Posterior vena cava (tissue), 2 donors: ENCODE measurements at places on chromosomes 5 and 9. TPM values are rescaled to one million over a fixed set of nuclear protein-coding genes. Genes with fewer than 3 reads are reported as not detected.

C5 gene
- total RNA-seq, result 5.9 TPM

TGFBI gene
- 286 TPM for total RNA-seq

SLC1A1 gene
- total RNA-seq, result 2.5 TPM

GRIA1 gene
- 0.19 TPM for total RNA-seq

LCN15 gene
- total RNA-seq, result not detected

IL13 gene
- not detected for total RNA-seq

F2RL1 gene
- 1.1 TPM for total RNA-seq

S1PR3 gene
- total RNA-seq, result 90.5 TPM

ROPN1L gene
- total RNA-seq, result 0.67 TPM

SLCO6A1 gene
- not detected for total RNA-seq

PDZD2 gene
- 4.1 TPM for total RNA-seq

ANKH gene
- 94.1 TPM for total RNA-seq

INSL6 gene
- not detected for total RNA-seq

DNA sequence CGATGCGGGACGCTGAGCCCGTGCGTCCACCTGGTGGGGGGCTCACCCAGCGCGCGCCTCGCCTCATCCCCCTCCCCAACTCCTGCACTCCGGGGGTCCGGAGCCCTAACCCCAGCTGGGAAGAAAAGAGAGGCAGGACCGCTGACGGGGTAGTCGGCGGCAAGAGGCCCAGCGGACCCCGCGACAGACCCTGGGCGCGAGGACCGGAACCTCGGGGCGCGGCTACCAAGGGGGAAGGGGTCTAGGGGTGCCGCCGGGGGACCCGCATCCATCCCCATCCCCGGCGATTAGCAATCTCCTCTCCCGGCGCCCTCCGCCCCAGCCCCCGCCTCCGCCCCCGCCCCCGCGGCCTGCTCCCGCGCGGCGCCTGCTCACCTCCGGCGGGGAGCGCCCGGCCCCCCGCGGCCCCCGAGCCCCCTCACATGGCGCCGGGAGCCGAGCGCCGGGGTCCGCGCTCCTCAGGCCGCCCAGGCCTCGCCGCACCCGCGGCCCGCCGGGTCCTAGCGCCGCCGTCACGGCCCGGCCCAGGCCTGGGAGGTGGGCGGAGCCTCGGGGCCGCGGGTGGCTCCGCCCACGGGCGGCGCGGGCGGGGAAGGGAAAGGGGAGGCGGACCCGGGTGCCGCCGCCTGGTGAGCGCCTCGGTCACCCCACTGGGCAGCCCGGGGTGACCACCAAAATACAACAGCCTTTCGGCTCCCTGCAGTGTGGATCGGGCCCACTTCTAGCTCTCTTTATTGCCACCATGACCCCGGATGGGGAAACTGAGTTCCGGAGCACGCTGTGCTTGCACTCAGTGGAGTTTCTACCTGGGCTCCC is at the start of gene ST6GALNAC6:
ST6GALNAC6 (minus strand) TSS at position 476 of the 816 bp plus-strand sequence. CDS start 1,622 bp downstream, outside the sequence.
- DNase-seq, result peak; percentile 92

- no peak for DNase-seq
Measured at GRCh38 chr5:9468060-9468388, 77.9 kb downstream of the SEMA5A start.

- no peak for DNase-seq
Measured at GRCh38 chr5:4189317-4189716, 593.7 kb downstream of the IRX1 start.

GRCh38 chr9:24118190-24118589 is 292.1 kb upstream of the ELAVL2 start:
- DNase-seq, result peak; percentile 54

DNA sequence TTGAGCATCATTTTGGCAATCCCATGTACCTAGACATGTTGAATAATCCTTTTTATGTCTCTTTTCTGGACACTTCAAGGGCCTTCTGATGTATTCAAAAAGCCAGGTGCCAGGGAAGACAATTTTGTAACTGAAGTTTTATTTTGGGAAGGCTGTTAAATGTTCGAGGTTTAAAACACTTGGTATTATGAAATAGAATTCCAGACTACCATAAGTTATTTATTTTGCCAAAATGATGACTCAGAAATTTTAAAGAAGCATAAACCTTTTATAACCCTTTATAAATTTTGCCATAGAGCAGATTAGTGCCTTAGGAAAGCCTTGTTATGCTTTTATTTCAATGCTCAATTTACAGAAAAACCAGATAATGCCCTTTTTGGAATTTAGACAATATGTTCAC is 30.3 kb upstream of the UHRF2 start:
- no peak for DNase-seq

DNA sequence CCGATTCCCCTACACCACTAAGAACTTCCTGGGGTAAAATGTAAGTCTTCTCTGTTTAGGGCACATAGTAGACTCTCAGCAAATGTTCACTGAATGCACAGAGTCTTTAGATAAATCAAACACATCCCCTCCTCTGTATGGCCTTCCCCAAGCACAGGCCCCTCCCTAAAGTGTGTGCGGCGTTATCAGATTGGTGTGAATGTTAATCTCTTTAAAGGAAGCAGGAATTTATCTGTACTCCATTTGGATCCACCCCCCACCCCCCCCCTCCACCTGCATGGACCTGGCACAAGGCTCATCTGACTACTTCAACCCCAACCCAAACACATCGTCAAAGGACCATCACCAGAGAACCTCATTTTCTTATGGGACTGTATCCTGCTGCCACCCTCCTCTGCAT is 6.3 kb downstream of the PCDH1 start:
- DNase-seq, result no peak

DNA sequence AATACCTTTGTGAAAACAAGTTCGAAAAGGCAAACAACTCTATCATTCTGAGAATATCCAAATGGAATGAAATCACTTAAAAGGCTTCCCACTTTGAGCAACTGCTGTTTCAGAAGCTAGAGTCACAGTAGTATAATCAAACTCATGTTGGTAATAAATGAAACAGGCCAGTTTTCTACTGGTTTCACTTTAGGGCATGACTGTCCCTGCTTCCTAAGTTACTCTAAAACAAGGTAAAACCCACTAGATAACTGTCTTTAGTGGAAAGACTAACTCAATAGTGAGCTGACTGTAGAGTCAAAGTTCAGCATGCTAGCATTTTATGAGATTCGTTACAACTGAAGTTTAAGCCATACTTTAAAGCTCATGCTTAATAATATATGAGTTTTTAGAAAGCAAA is 6.0 kb downstream of the CDC26 start:
- DNase-seq, result no peak

DNA sequence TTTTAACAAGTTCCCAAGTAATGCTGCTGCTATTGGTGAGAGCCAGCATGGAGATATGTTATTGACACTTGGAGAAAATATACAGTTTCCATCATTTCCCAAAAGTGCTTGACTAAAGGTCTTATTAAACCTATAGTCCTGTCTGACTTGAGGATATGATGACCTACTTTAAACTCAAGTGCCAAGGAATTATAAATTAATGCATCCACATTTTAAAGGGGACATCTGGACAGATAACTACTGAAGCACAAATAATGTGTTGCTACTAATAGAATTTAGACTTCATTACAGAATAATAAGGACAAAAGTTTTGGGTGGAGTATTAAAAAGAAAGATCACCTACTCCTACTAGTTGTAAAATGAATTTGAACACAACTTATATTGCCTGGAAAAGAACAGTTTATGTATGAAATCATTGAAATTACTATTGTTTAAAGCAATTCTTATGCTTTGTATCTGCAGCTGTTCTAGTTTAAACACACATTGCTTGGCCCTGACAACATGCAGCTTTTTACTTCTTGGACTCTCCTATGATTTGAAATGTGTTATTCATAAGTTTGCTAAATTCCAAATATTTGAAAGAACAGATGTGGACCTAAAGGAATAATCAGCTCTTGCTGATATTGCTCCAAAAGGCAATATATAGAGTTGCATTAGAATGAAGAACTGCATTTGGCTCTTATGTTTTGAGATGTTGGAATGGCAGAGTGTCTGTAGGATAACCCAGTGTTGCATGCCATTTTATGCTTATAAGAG is 73.4 kb downstream of the SGCD start:
- no peak for DNase-seq

DNA sequence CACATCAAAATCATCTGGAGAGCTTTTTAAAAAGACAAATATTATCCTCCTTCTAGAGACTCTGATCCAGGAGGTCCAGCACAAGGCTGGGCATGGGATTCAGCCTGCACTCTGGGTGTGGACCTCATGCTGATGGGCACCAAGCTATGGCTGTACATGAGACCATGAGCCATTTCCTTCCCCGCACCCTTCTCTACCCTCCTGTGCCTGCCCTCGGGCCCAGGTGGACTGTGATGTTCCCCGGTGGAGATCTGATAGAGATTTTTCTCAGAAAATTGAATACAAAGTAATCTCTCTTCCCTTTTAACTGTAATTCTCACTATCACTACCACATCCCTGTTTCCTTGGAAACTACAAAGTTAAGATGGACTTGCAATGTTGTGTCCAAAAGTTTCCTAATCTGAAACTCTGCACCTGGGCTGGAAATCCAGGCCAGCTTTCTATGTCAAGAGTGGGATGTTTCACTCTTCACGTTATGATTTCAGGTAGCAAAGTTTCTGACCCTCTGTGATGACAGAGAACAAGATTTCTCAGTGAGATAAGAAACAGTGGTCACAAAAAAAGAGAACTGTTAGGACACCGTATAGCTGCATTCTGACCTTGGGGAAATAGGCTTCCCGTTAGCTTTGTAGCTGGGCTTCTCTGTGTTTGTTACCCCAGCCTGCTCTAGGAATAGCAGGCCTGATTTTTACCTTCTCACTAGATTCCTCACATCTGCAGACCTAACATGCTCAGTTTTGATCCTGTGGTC is 11.5 kb downstream of the SFXN1 start:
- DNase-seq, result no peak

DNA sequence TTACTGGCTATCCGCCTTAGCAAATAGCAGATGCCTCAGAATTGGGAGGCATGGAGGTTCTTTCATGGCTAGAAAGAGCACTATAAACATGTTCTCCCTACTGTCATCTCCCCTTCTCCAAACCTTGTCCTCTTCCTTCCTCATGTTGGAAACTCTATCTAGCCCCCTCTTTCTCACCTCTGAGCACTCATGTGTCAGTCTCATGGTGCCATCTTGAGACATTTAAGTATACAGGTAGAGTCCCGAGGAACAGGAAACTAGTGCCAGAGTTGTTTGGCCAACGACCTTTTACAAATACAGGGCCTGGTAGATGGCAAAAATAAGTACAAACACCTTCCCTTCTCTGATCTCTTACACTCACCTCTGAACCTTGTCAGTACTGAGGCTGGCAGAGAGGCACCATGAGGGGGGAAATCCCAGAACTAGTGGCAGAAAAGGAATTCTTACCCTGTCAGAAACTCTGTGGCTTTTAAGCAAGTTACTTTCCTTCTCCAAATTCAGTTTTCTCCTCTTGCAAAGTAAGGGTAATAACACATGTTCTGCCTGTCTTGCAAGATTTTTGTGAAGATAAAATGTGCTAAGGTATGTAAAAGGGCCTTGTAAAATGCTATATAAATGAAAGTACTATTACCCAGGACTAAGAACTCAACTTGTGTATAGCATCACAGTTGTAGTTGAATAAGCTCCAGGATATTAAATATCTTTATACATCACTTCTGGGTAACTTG is 94.1 kb upstream of the SNX2 start:
- no peak for DNase-seq

GRCh38 chr9:34457266-34458012 is 931 bp downstream of the FAM219A start:
- DNase-seq, result peak; percentile 93

- DNase-seq, result no peak
Measured at GRCh38 chr5:113295111-113295539, 139.7 kb downstream of the TSSK1B start.

- DNase-seq, result no peak
Measured at GRCh38 chr9:534886-535285, 306.6 kb upstream of the DMRT1 start.

DNA sequence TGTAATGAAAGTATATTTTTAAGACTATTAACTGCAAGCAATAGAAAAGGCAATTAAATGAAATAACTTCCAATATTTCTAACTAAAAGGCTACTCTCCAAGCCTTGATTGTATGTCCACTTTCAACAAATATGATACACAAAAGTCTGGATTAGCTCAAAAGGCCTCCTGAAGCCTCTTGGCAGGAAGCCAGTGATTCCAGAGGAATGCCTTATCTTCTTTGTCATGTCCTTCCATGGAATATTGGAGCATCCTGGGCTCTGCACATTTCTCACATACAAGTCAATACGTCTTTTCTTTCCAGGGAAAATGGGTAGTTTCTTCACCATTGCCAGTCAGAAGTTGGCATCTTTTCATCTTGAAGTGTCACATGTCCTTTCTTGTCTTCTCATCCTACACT is 357.8 kb downstream of the KDM4C start:
- no peak for DNase-seq

DNA sequence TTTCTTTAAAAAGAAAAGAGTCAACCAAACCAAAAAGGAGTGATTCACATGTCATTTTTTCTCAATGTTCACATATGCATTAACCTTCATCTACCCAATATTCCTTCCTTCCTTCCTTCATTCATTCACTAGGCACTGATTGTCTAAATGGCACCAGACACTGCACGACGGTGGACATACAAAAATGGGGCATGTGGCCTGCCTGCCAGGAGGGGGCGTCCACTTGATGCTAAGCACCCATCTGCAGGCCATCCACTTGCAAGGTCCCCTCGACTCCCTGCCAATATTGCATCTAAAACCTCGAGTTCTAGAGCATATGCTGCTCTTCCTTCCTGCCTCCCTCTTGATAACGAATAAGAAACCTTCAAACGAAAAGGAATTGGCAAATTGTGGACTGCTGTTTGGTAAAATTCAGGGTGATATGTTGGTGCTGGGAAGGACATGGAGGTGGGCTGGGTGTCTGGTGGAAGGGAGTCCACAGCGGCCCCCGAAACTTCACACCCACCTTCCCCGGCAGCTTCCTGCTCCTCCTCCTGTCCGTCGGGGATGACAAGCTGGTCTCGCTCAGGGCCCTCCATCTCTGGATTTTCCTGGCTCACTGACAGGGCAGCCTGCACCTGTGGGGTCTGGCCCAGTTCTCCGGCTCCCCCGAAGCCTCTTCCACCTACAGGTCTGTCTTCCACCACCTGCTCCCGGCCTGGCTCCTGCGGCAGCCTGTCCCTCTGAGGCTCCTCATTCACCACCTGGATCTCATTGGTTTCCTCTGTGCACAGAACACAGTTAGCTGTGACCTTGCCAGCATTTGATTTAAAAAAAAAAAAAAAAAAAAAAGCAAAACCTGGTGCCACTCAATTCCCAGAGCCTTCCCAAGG is 64.3 kb downstream of the GOLM1 start:
- DNase-seq, result no peak

- DNase-seq, result no peak
Measured at GRCh38 chr9:36924757-36925432, 109.2 kb downstream of the PAX5 start.

GRCh38 chr5:586751-587285 is 25.3 kb upstream of the CEP72 start:
- DNase-seq, result peak; percentile 66

GRCh38 chr9:99579964-99580363 is 241.7 kb upstream of the NR4A3 start:
- no peak for DNase-seq

DNA sequence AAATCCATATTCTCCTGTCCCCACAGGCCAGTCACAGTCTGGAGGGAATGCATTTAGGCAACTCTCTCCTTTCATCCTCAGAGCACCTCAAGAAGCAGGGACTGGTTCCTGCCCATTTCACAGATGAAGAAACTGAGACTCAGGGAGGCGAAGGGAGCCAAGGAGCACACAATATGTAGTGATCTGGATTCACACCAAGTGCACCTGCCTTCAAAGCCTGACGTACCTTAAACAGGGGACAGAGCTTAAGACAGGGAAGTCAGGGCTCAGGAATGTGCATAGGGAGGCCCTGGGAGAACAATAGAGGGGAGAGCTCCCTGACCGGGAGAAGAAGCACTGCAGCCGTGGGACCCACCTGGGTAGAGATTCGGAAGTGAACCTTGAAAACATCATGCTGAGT is 83.0 kb downstream of the GABBR2 start:
- DNase-seq, result no peak

GRCh38 chr9:29750062-29750461 is 2176.8 kb upstream of the C9orf72 start:
- no peak for DNase-seq
